A172 (cell line): ENCODE measurements at places on chromosomes 6 and 20. TPM values are rescaled to one million over a fixed set of nuclear protein-coding genes. Genes with fewer than 3 reads are reported as not detected.
A peak's percentile ranks its signal among the peaks of the same experiment; 100 is the strongest.

The RIPOR3 gene
- total RNA-seq: 0.07 TPM in 1 of 2 replicates, not detected in the other

The SLC16A10 gene
- 0.41 and 2.6 TPM in 2 replicates for total RNA-seq

DNA sequence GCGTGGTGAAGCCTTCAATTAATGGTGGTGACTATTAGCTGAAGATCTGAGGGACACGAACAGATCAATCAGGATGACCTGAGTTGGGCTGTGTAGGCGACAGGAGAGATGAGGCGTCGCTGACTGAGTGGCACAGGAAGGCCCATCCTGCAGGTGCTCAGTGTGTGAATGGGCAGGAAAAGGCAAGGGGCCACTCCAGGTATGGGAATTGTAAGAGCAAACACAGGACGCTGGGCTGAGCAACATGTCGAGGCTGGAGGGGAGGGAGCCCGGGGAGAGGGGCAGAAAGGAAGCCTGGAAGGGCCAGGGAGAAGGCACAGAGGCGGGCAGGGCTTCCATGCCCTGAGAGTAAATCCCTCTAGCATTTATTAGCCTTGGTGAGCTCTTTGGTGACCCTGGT lies 151.0 kb downstream of the VEGFA start:
- DNase-seq: no peak

GRCh38 chr20:31821427-31821826 lies 2.3 kb downstream of the MYLK2 start:
- no peak for DNase-seq

DNA sequence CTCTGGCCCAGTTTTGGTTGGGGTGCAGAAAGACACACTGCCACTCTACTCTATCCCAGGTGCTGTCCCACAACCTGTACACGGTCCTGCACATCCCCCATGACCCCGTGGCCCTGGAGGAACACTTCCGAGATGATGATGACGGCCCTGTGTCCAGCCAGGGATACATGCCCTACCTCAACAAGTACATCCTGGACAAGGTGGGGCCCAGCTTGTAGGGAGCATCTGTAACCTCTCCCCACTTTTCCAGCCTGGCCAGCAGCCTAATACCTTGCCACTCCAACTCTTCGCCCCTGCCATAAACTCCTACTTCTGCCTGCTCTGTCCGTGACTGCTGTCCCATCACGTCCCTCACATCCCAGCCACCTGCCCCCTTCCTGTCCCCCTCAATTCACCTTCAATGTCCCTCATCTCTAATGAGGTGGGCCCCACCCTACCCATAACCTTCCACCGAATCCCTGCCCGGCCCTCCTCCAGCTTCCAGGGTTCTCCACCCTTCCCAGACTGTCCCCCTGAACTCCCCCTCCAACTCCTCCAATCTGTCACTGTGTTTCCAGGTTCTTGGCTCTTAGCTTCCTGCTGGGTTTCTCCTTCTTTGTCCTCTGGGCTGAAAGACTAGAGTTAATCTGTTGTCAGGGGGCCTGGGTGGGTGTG lies 12.1 kb downstream of the DEF6 start:
- no peak for DNase-seq

- DNase-seq: peak; percentile 52
Observed at GRCh38 chr20:53829724-53830521, 236.3 kb upstream of the ZNF217 start.

GRCh38 chr20:53419693-53420460 lies 173.8 kb downstream of the ZNF217 start:
- no peak for DNase-seq

The CD2AP gene
- 13.4 and 18.0 TPM in 2 replicates for total RNA-seq

- no peak for DNase-seq
Observed at GRCh38 chr6:148747471-148748165, 788 bp downstream of the UST start.

DNA sequence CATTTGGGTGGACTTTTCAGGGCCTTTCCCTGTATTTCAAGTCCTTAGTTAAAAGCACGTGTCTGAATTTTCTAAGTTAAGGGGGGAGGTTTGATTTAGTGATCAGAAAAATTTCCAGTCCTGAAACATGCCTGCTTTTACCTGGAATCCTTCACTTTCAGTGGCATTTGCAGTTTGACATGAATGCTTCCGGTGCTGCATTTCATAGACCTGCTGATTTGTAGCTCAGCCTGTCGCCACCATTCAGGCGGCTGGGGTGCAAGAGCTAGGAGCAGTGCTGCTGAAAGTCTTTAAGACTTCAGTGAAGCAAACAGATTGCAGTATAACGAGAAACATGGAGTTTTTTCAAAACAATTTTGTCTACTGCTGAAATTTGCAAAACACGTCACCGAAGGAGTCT lies 14.0 kb downstream of the RPS6KA2 start:
- no peak for DNase-seq

GRCh38 chr20:53654932-53655624 lies 61.4 kb upstream of the ZNF217 start:
- DNase-seq: no peak

The CST7 gene
- not detected in 2 replicates for total RNA-seq

- no peak for DNase-seq
Observed at GRCh38 chr6:56744528-56744927, 101.8 kb upstream of the DST start.

The COX4I2 gene
- total RNA-seq: not detected in 2 replicates
